ENCODE measurements at places on chromosomes 1 and 21.

DNA sequence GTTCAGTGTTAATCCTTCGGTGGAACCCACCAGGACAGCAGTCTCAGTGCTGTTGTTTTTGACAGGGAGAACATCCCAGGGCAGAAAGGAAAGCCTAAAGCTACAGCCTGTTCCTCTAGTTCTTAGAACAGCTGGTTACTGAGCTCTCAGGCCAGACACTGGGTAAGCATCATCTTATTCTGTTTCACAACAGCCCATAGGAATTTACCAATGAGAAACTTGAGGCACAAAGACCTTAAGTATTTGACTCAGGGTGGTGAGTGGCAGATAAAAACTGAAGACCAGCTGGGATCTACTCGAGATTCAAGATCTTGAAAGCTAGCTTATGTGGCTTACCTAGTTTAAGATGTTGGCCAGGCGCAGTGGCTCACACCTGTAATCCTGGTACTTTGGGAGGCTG is 9.4 kb upstream of the NEK2 start:
- no peak for DNase-seq

DNA sequence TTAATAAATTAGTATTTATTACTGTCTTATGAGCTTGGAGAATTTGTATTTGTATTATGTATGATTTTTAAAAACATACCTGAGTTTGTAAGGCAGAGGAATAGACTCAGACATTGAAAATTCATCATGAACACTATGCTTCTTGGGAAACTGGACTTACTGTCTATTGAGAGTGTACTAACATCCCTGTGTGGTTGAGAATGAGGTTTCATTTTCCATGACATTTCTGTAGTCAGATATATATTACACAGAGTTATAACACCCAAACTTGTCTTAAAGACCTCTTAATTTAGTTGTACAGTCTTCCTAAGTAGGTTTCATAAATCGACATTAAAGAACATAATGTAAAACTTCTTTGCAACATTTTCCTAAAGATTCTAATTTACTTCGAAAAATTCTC is 30.0 kb downstream of the PPP2R5A start:
- no peak for DNase-seq

- DNase-seq, result no peak
These were observed 105.2 kb downstream of the SLC35F3 start for GRCh38 chr1:234009668-234010067.

GRCh38 chr1:65395887-65396612 is 24.4 kb upstream of the LEPR start:
- no peak for DNase-seq

DNA sequence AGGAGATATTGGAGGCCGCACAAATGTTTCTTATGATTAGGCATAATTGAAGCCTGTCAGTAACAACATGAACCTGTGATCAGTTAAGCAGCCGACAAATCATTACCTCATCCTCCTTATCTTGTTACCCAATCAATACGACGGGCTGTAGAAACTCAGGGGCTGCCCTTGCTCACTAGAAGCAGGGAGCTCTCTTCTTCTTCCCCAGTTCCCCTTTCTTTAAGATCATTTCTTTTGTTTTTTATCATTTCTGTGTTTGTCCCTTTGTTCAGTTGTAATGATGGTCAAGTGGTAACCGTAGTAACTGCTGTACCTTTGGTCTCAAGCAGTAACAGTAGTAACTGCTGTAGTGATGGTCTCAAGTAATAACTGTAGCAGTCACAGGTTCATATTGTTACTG is 13.8 kb upstream of the FCGR2A start:
- no peak for DNase-seq

DNA sequence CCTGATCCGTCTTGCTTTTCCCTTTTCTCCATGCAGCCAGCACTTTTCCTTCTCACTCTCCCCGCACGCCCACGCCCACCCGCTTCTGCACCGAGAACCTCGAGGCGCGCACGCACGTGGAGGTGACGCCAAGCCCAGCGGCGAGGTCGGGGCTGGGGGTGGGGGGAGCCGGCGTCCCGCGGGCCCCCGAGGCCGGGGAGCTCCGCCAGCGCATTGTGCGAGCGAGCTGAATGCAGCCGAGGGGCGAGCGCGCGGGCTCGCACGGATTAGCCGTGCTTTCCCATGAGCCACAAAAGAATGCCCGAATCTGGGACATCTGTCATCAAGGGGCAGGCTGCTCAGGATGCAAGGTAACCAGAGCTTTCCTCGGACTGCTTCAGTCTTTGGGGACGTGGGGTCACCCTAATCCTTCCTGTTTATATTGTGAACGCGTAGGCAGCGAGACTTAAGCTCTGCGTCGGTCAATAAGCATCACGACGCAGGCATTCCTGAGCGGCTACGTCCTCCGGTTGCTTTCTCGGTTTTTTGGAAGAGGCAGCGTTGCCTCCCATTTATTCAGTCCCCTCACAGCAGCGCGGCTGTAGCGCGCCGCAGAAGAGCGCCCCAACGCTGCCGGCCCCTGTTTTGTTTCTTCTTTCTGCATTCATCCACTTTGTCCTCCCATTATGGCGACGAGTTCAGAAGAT is 67.3 kb upstream of the AKT3 start:
- no peak for DNase-seq

GRCh38 chr1:235313931-235314678 is 13.9 kb downstream of the ARID4B start:
- DNase-seq, result no peak

DNA sequence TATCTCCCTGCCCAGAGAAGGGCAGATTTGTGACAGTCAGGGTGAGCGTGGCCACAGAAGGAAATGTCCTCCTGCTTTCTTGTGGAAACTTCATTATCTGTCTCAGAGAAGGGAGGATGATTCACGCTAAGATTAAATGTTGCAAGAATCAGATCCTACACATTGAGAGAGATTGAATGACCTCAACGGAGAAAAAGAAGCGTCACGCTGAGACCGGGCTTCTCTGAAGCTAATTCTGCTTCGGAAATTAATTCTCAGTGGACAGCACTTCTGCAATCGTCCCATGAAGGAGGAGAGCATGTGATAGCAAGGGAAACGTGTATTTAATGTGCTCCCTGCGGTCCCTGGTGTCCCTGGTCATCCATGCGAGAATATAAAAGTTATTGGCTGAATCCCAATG is 19.8 kb upstream of the C1orf21 start:
- DNase-seq, result no peak

DNA sequence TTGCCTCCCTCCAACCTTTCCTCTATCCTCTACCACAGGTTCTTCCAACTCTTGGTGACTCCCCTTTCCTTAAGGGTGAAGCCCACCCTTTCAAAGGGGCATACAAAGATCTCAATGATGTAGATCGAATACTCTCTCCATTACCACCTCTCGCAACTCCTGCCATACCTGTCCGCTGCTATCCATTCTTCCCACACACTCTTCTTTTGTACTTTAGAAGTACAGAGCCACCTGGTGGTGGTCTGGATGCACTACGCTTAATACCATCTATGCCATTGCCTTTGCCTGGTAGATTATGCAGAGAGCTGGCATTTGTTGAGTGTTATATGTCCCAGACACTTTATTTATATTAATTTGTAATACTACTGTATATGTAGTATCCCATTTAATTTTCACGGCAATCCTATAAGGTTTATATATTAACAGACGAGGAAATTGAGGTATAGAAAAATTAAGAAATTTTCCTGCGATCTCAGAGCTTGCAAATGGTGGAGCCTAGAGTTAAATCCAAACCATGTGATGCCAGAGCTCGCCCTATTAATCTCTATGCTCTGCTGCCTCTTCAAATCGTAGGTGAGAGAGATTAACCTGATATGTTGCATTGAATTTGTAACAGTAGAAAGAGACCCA is 22.9 kb downstream of the TSHB start:
- DNase-seq, result peak; percentile 25

DNA sequence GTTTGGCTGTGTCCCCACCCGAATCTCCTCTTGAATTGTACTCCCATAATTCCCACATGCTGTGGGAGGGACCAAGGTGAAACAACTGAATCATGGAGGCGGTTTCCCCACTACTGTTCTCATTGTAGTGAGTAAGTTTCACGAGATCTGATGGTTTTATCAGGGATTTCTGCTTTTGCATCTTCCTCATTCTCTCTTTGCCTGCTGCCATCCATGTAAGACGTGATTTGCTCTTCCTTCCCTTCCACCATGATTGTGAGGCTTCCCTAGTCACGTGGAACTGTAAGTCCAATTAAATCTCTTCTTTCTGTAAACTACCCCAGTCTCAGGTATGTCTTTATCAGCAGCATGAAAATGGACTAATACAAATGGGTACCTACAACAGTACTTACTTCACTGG is 73.5 kb downstream of the PIK3R3 start:
- DNase-seq, result no peak

DNA sequence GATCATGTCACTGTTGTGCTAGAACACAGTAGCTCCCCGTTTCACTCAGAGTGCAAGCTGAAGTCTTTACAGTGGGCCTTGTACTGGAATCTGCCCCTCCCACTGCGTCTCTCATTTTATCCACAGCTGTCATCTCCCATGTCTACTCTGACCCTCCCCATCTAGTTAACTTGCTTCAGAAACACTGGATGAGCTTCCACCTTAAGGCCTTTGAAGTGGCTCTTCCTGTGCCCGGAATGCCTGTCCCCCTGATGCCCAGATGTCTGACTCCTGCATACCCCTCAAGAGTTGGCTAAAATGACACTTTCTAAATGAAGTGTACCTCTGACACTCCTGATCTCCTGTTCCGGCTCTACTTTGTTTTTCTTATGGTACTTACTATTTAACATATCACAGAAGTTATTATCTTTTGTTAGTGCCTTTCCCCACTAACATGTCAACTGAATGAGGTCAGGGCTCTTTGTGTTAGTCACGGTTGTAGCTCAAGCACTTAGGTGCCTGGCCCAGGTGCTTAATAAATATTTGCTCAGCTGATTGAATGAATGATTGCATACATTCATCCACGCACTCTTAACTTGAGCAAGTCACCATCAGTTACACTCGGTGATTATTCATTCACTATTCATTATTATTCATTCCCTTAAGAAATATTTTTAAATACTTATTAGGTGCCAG is 13.3 kb downstream of the ARV1 start:
- DNase-seq, result no peak

GRCh38 chr1:40004857-40005256 is 35.7 kb upstream of the CAP1 start:
- DNase-seq, result no peak

- DNase-seq, result no peak
These were observed 104.4 kb downstream of the PIK3R3 start for GRCh38 chr1:46027788-46028573.

DNA sequence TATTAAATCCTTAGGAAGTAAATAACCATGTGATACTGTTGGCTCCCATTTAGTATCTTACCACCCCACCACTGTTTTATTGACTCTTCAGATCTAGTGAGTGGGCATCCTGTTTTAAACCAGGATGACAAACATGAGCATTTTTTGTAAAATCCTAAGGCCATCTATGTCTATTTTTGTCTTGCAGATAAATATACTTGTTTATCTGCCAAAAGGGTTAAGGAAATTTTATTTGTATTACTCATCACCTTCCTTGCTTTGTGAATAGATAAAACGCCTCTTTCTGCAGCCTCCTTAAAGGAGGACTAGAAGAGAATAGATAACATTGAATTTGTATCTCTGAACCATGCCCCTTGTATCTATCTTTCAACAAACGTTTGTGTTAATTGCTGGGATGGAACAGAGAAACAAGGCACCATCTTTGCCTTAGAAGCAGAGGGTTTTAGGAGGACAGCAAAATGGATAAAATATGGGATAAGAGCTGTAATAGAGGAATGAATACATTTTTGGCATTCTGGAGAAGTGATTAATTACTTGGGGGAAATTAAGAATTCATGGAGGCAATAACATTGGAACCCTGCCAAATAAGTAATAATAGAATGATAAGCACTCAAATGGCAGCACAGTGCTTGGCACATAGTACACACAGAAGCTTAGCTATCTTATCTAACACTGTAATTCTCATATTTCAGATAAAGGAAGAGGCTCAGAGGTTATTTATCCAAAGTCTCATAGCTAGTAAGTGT is 14.7 kb downstream of the YTHDF2 start:
- no peak for DNase-seq

GRCh38 chr1:27297903-27298302 is 24.1 kb upstream of the TMEM222 start:
- DNase-seq, result no peak

- DNase-seq, result no peak
These were observed 367.7 kb downstream of the PRDM2 start for GRCh38 chr1:14067711-14068110.

GRCh38 chr21:38917043-38917774 is 111.5 kb downstream of the ETS2 start:
- DNase-seq, result no peak

- no peak for DNase-seq
These were observed 41.6 kb upstream of the STUM start for GRCh38 chr1:226506921-226507320.

DNA sequence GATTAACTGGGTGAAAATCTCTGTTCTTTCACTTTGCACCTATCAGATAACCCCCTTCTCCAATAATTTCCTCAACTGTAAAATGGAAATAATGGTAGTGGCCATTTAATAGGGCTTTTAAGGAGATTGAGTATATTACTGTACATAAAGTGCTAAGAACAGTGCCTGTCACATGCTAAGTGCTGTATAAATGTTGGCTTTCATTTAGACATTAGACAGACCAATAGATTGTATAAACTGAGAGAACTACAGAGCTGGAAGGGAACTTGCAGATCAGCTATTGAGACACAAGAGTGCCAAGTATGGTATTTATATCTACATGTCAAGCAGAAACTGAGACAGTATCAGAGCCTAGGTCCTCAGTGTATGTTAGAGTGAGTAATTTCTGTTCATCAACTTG is 934.7 kb downstream of the PLA2G4A start:
- DNase-seq, result no peak

GRCh38 chr1:212975111-212975918 is 25.0 kb downstream of the VASH2 start:
- DNase-seq, result no peak

GRCh38 chr1:107594536-107594935 is 370.4 kb downstream of the VAV3 start:
- no peak for DNase-seq

DNA sequence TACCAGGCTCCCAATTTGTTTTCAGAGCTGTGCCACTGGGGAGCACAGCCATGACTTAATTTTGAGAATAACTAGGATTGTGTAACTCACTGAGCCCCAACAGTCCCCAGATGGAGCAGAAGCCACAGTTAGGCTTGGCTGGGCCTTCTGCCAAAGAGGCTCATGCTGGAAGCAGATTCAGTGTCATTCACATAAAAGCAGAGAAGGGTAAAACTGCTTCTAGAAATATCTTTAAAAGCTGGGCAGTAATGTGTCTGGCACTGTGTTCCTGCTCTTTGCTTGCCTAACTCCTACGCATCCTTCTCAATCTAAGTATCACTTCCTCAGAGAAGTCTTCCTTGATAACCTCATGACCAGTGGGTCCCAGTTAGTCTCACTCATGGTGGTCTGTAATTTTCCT is 20.3 kb downstream of the STK40 start:
- DNase-seq, result no peak

GRCh38 chr1:152996633-152997400 is 4.7 kb upstream of the SPRR3 start:
- no peak for DNase-seq

- DNase-seq, result no peak
These were observed 57.4 kb downstream of the GALNT2 start for GRCh38 chr1:230124186-230125128.

GRCh38 chr1:153849487-153850185 is 73.1 kb downstream of the GATAD2B start:
- no peak for DNase-seq

- no peak for DNase-seq
These were observed 37.8 kb downstream of the NID1 start for GRCh38 chr1:236027104-236027503.

Measured in activated CD8-positive, alpha-beta memory T cell treated with anti-CD3 and anti-CD28 coated beads for 1 hour (primary cell).